ENCODE measurements at places on chromosomes 13 and 19. TPM values are rescaled to one million over a fixed set of nuclear protein-coding genes. Genes with fewer than 3 reads are reported as not detected.

The C1QTNF9B gene
- total RNA-seq = not detected

The SIGLEC7 gene
- not detected for total RNA-seq

The EDNRB gene
- 25.2 TPM for total RNA-seq

The FUT1 gene
- 3.9 TPM for total RNA-seq

DNA sequence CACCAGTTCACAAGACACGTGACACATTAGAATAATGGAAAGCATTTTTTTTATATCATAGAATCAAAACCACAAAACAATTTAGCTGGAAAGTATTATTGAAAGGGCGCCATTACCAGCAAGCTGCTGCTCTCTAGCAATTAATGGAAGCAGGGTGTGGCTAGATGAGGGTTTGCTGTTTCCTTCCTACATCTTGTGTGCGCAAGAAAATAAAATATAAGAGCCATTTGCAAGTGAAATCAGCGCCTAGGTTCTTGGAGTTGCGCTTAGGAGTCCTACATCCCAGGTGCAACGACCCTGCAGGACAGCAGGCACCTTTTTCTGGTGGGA, 140.9 kb downstream of the ZNF536 start:
- no peak for DNase-seq

DNA sequence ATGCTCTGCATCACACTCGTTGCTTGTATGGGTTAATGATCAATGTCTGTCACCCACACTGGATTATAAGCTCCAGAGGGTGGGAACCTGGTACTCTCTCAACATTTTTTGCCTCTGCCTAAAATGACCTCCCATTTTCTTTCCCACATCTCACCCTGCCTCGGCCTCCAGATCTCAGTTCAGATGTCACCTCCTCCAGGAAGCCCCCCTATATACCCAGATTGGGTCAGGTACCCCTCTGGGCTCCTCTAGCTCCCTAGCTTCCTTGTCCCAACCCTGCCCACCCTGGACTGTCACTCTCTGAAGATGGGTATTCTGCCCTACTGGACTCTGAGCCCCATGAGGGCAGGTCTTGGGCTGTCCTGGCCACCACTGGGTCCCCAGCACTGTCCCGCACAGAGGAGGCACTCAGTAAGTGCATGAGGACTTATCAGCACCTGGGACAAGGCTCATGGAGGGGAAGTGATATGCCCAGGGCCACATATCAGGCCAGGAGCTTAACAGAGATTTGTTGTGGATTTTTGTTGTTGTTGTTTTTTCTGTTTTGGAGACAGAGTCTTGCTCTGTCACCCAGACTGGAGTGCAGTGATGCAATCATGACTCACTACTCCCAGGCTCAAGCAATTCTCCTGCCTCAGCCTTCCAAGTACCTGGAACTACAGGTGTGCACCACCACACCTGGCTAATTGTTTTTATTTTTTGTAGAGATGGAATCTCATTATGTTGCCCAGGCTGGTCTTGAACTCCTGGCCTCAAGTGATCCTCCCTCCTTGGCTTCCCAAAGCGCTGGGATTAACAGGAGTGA, 23.8 kb downstream of the PRKD2 start:
- DNase-seq = no peak

DNA sequence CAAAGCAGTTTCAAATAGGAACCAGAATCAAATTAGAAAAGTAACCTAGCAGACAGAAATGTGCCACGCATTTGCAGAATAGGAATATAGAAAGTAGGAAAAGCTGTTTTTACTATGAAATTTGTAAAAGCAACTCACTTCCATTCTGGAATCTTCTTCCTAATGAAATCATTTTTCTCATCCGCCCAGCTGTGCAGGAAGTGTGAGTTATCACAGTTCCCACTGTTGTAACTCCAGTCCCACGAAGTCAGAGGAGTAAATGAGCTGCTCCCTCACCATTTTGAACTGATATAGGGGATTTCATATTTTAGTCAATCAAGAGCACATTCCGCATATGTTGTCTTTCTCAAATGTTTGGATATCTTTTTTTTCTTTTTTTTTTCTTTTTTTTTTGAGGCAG, 230.8 kb downstream of the TBC1D4 start:
- no peak for DNase-seq
